Brain pericyte (primary cell): ENCODE measurements at places on chromosomes 4 and X.

DNA sequence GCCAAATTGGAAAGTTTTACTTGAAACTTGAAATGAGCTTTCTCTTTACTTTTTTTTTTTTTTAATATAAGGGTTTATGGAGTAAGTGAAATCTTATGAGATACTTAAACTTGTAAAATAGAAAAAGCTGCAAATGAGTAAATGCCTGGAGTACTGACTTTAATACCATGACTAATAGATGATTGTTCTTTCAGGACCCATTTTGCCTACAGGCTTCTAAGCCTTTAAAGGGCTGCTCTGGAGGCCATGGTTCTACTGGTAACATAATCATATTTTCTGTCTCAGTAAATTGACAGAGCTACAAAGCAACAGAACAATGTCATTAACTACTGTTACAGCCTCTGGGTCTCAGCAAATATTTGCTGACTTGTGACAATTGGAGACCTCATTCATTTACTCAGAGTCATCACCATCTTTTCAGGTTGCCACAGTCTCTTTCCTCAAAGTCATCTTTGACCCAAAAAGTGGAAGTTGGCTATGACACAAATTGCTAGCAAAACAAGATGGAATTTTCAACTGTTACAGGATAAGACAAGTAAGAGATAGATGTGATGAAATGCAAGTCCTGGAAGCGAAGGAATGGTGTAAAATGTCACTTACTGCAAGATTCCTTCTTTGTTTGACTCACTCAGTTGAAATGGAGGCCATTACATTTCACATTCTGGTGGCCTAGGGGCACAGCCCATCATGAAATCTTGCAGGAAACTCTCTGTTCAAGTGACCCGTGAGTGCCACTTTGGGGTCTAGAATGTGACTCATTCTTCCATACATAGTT, 132.7 kb downstream of the BTC start:
- DNase-seq = no peak

- no peak for DNase-seq
Observed at GRCh38 chrX:16476009-16476408, 173.9 kb upstream of the S100G start.

DNA sequence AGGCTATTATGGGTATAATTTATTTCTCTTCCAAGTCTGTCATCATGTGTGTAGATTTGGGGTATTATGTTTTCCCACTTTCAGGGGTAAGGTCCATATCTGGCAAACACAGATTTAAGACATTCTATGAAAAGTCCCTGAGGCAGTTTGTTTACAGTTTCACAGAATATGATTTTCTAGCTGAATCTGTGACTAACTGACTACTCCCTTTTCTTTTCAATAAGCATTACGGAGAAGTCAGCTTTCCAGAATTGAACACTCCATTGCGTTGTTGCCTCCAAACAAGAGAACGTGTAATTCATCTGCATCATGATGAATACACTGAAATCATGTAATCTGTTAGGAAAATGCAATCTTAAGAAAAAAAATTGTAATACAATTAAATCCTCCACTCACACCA, 226.7 kb upstream of the SFRP2 start:
- no peak for DNase-seq

GRCh38 chr4:155780775-155781174, 22.0 kb downstream of the GUCY1B1 start:
- DNase-seq = no peak

DNA sequence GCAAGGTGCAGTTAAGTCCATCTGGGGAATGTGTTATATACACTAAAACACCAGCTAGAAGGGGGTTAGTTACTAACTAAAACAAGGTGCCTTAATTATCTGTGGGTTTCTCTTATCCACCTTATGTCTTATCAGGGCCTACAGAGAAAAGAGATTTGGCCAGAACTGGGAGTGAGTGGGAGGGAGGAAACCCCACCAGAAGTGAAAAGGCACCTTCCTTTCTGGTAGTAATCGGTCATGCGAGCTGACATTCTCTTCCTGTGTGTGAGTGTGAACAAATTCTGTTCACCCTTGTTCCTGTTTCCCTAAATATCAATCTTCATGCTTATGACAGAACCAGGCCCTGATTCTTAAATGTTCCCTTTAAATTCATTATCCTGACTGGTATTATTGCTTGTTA, 43.5 kb downstream of the SRPX2 start:
- DNase-seq = no peak

GRCh38 chr4:3304831-3305609, 12.2 kb downstream of the RGS12 start:
- DNase-seq = no peak

DNA sequence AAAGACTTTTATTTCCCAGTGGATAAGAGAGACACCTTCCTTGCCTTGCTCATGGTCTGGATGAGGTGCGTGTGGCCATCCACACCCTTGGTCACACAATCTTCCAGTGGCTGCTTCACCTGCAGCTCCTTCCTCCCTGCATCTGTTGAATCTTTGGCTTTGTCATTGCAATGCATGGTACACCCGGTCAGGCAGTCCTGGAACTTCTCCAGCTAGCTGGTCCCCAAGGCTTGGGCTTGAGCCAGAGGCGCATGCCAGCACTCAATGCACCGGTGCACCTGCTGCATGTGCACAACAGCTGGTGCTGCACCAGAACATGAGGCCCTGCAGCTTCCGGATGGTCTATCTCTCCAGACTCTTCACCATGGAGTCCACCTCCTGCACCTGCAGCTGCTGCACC, 31.7 kb downstream of the SCML1 start:
- DNase-seq = no peak

DNA sequence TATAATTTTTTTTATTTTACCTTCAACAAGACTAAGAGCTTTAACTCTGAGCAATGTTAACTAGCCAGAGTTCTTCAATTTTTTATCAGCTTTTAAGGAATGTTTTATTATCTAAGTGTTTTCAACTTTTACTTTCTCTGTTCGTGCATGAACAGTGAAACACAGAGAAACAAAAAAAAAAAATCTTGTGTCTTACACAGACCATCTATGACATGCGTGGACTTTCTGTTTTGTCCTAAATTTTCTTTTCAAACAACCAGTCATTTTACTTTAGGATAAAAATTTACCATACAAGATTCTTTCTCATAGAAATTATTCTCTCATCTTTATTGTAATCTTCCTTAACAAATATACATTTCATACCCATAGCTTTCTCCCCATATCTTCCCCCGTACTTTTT, 731.9 kb upstream of the PCDH10 start:
- no peak for DNase-seq

DNA sequence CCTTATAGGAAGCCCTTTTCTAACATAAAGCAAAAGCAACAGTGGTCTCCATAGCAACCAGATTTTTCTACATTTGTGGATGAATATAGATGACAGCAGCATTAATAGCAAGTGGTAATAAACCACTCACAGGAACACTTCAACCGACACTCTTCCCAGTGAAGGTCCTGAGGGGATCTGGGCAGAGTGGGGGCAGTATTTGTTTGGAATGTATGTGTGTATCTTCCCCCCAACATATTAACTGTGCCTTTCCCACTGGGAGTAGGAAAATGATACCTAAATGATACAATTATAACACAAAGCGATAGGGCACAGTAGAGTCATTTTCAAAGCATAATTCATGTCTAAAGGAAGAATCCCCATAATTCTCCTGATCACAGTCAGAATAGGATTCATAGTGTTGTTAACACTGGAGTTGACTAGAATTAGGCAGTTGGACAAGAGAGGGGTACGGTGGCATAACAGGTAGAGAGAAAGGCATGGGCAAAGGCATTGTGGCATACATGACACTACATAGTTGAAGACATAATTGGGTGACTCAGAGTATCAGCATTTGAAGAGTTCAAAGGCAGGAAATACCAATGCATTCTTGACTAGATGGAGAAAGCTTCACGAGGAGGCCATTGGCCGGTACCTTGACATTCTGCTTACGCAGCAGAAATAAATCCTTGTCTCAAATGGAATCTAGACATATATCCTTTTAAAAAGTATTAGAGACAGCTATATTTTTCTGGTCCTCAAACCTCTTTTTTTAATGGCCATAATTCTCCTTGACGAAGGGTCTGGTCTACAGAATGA, 15.2 kb downstream of the CAPN6 start:
- no peak for DNase-seq

DNA sequence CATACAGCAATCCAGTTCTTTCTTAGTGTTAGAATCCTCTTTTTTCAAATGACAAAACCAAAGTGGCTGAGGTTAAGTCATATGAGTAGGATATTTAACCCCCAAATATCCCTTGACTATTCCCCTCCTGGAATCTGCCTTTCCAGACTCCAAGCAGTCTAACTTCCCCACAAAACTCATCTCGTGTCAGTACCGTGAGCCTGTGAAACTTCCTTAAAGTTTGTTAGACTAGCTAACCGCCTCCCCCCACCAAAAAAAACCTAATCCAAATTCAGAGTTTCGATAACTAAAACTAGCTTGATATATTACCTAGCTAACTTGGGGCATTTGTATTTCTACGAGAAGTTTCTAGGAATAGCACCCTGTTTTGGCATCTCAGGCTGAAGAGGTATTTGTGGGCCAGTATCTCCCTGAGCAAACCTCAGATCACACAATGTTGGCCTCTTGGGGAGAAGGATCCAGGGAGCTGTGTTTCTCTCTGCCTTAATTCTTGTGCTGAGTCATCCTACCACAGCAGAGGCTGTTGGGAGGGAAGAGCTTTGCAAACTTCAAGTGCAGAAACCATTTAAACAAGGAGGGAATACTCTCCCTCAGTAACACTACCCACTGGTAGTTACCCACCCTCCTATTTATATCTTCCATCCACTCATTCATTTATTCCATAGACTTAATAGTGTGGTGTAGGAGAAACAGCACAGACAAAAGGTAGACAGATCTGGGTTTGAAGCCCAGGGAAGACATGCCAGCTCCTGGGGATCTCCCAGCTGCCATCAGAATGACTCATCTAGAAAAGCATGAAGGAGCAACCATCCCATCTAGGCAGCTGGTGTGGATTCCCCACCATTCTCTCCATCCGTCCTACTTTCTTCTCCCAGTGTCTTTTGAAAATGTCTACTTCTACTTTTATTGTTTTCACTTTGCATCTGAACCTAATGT, 39.3 kb upstream of the TXK start:
- DNase-seq = peak; percentile 57

- DNase-seq = no peak
Observed at GRCh38 chr4:150235808-150236271, 157.6 kb downstream of the DCLK2 start.
